Stimulated activated CD4-positive, alpha-beta T cell treated with anti-CD3 and anti-CD28 coated beads, Interleukin-1b, Interleukin-23, amount 100 ng/mL, for 48 hours (primary cell): ENCODE measurements at places on chromosomes 1 and 21.

DNA sequence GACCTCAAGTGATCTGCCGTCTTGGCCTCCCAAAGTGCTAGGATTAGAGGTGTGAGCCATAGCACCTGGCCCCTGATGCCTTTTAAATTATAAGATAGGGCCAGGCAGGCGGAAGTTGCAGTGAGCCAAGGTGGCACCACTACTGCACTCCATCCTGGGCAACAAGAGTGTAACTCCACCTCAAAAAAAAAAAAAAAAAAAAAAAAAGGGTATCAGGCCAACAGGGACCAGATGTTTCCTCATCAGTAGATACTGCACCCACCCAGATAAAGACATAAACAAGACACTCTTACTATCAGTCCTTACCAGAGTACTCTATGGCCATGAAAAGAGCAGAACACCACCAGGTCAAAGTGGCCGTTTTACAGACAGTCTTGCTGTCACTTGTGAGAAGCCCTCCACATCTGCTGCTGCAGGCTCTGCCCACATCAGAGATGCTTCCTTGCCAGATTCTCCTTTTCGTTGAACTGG, 3.3 kb downstream of the C21orf58 start:
- no peak for DNase-seq

DNA sequence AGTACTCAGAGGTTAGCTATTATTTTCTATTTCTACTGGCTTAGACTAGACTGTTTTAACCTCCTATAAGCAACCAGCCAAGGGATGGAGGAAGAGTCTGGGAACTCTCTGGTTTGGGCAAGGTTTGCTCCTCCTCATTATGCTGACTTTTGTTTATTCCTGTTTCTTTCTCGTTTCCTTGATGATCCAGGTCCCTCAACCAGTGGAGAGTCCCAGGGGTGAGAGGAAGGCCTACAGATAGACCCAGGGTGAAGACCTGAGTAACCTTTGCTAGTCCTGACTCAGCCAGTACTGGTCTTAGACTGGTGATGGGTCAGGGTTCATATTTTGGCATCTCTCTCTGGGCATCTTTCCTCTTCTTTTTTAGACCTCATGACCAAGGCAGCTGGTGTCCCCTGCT, 5.4 kb downstream of the TUFT1 start:
- no peak for DNase-seq

DNA sequence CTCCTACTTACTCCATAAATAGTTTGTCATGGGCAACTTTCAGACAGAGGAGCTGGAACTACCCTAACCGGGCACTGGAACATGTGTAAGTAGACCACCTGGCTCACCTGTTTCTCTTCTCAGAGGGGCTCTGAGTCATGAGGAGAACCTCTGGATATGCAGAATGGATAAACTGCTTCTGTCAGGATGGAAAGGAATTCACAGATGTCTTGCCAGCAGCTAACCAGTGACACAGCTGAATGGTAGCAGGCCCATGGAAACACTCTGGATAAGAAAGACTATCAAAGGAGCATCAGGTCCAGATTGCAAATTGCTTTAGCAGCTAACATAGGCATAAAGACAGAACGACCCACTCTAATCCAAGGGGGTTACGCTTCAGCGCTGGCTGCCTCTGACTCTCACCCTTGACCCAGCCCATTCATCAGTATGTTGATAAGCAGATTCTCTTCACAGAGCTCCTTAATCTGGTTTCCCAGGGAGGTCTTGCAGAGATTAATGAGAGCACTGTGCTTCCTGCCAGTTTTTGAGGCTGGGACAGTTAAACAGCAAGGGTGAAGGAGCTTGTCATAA, 54.2 kb downstream of the HIVEP3 start:
- DNase-seq, result no peak

GRCh38 chr1:175841738-175842187, 98.4 kb upstream of the TNR start:
- DNase-seq, result no peak

DNA sequence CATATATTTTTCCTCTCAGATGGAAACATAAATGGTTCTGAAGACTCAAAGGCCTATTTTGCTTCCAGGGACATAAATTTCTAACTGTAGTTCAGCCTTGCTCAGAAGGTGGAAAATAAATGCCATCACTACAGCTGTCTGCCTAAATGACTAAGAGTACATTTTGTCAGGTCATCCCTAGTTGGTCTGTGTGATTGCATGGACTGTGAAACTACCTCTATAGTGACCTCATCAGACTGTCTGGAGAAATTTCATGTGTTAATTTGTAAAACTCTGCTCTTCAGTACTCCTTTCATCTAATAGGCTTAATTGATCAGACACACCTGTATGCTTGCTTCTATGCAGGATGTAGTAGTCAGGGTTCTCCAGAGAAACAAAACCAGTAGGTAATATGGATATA, 886.9 kb downstream of the AMY1C start:
- DNase-seq, result no peak

GRCh38 chr1:219582296-219582695, 30.6 kb downstream of the ZC3H11B start:
- DNase-seq, result no peak

DNA sequence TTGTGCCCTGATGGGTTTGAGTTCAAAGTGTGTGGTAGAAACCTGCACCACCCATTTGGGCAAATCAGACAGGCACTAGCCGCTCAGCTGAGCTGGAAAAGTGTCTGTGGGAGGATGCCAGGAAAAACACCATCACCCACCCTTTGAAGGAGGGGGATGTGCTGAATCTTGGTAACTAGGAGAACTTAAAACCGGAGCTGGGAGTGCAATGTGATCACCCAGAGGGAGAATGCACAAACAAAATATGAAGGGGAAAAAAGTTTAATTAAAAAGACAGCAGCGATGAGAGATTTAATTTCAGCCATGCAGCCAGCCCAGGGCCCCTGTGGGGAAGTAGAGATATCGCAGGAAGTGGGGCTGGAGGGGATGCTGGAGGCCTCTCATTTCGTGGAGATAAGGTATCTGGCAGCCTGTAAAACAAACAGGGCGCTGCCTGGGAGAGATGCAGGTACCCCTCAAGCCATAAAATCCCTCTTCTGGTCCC, 86.8 kb upstream of the BCAR3 start:
- no peak for DNase-seq

GRCh38 chr1:111142356-111142975, 2.4 kb downstream of the CEPT1 start:
- DNase-seq, result no peak

DNA sequence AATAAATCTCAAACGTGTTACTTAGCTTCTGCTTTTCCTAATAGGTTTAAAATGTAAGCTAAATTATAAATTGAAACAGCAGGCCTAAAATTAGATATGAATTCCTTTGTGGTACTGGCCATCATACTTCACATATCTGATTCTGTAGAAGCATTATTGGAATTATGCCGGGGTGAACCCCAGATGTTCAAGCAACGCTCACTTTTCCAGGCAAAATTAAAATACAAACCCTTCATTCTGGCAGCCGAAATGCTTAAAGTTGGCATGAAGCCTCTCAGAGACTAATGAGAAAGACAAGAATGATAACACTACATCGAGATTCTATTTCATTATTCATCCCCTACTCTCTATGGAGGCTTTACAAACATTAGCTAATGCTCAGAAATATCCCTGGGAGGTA, 1352.7 kb upstream of the ADGRL2 start:
- DNase-seq, result no peak

DNA sequence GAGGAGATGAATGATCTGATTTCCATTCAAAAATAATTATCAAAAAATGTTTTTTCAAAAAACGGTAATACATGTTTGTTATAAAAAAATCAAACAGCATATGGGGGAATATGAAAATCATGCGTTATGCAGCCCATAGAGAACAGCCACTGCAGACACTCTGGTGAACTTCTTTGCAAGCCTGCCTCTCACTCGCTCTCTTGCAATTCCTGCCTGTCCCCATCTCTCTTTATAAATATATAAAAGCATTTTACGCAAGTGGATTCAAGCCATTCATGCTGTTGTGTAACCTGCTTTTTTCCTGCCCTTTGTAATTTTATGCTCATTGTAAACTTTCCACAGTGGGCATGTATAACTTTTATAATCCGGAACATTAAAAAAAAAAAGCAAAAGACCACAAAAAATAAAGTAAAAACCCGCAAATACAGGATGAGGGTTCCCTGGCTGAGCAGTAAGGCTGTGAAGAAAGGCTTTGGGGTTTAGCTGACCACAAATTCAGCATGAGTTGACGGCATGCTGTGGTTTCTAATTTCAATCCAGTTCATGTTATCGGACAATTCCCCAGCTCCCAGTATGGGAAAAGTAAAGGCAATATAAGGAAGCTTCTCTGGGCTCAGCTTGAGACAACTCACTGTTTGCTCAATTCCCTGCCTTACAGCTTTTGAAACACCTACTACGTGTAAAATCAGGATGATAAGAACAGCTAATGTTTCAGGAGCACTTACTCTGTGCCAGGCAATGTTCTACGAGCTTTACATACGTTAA, 52.8 kb upstream of the ZBTB40 start:
- no peak for DNase-seq
